Right forelimb (tissue), 1 donor: ENCODE measurements at places on chromosomes 12 and 14.

DNA sequence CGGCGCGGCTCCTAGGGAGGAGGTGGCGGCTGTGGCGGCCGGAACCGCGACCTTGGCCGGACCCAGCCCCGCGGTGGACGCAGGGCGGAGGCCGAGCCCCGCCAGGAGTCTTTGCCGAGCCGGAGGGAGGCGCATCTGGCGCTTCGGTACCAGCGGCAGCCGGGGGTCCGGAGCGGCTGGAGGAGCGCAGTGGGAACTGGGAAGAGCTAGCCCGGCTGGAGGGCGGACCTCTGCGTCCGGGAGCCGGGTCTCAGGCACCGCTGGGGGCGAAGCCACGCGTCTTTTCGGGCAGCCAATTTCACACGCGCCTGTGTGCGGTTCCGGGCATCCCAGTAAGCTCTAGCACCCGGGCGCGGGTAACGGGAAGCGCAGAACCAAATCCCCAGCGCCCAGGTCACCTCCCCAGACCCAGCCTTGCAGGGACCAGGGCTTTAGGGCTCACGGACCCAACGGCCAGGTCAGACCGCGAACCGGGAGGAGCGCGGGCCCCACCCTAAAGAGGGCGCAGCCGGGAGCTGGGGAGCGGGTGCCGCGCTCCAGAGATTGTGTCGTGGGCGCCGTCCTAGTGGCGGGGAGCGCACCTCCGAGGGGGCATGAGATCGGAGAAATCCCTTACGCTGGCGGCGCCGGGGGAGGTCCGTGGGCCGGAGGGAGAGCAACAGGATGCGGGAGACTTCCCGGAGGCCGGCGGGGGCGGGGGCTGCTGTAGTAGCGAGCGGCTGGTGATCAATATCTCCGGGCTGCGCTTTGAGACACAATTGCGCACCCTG lies 89.4 kb downstream of the GALNT8 start:
- DNase-seq: peak; percentile 63

GRCh38 chr12:12958886-12959285 lies 6.9 kb upstream of the GPRC5D start:
- no peak for DNase-seq

DNA sequence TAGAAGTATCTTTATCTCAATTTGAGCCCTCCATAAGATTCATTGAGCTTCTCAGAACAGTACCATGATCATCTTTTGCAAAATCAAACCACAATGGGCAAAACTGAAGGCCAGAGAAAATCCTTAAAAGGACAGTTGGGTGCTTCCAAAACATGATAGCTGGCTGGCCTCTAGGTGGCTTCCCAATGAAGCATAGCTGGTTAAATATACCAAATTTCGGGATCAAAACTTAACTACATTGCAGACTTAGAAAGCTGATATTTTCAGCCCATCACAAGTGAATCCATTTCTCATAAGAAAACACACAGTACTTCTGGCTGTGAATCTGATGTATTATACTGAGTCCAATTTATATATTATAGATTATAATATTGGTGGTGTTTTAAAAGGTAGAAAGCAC lies 15.3 kb upstream of the PIK3C2G start:
- no peak for DNase-seq

DNA sequence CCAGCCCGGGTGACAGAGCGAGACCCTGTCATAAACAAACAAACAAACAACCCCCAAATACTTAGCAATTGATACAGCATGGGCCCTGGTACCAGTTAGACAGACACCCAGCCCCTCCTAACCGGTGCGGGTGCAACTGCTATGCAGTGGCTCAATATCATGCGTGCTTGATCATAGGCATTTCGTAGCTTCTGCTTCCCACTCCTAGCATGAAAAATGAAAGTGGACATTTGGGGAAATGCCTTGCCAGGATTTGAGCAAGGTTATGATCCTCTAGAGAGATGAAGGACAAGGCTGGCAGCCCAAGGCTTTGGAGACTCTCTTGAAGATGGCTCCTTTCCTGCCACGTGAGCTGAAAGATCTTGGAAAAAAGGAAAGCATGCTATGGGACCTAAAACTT lies 13.7 kb downstream of the FGF6 start:
- DNase-seq: no peak

DNA sequence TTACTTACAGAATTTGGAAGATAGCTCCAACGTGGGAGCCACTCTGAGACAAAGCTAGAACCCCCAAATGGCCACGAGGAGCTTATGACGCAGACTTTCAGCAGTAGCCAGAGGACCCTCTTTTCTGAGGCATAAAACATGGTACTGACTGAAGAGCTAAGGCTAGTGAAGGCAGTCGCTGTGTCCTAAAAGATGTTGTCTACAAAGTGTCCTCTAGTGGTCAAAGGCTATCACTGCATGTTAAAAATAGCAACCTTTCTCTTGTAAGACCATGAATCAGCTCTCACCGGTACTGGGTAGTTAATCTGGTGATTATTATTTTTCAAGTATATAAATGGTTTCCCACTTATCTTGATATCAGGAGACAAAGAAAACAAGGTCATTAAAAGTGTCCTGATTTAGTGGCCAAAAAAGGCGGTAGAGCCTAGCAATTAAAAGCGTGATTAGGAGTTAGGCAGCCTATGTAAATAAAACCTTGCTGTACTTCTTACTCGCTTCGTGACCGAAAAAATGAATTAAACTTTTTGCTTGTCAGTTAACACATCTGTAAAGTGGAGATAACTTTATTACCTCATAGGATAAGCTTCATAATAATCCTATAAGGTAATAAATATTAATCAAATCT lies 47.0 kb upstream of the LGR5 start:
- DNase-seq: no peak

DNA sequence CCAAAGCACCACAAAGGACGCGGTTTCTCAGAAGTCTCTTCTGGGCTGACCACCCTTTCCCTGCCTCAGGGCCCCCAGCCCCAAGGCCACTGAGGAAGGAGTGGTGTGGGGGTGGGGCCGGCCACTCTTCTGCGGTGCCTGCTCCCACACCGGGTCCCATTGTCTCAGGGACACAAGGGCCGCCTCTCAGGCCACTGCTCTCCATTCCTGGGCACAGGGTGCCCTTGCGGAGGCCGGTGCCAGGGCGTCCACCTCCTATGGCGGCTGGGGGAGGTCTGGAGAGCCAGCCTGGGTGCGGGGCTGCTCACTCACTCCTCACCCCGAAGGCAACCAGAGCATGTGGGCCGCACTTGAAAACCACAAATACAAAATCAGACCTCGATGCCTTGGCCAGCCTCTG lies 44.1 kb downstream of the PRIMA1 start:
- DNase-seq: no peak

DNA sequence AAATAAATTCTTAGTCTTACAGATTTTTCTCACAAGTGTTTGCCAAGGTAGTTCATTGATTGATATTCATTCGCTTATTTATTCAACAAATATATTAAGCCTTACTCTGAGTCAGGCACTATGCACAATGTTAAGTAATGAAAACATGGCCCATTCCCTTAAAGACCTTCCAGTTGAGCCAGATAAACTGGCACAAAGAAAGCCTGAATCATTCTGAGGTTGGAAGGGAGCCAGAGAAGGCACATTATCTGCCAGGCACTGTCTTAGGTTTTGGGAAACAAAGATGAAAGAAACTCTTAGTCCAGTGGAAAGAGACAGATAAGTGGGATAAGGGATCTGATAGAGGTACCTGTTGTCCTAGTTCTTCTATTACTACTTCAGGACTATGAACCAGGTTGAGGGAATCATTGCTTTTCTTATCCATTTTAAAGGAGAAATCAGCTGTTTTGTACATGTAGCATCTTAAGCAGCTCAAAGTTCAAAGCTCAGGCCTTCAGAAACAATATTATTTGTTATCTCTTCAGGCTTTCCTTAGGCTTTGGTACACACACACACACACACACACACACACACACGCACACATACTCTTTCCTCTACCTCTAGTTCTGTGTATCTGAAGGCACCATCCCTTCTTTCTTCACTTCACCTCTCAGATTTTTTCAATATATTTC lies 27.0 kb downstream of the PDE6H start:
- DNase-seq: no peak

DNA sequence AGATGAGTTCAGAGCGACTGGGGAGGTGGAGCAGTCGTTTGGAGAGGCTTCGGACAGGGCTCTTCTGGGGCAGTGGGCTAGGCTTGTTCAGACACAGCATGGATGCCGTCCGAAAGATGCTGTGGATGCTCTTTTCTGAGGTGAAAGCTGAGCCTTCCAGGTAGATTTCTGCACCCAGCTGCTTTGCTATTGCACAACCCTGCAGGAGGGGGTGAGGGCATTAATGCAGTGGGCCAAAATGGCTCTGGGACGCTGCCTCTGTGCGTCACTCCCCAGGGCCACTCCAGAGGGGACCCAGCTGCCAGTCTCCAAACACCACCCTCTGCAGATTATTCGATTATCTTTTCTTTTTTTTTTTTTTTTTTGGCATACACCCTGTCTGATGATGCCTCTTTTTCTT lies 6.1 kb upstream of the DDX23 start:
- DNase-seq: no peak
